ENCODE measurements at places on chromosomes 1 and 21. TPM values are rescaled to one million over a fixed set of nuclear protein-coding genes. Genes with fewer than 3 reads are reported as not detected.

Gene MFAP2
- 35.5 TPM for total RNA-seq

Gene TDRD5
- under 0.01 TPM for total RNA-seq

Gene ECE1
- total RNA-seq = 200 TPM

Gene DENND2C
- total RNA-seq = 1.2 TPM

Gene KIF14
- 3.6 TPM for total RNA-seq

Gene GPR25
- 0.48 TPM for total RNA-seq

Gene TCHH
- total RNA-seq = not detected

Gene ADORA3
- not detected for total RNA-seq

Gene LRRIQ3
- 0.91 TPM for total RNA-seq

Gene GJA8
- total RNA-seq = not detected

Gene TNNI3K
- total RNA-seq = not detected

Gene PGLYRP4
- total RNA-seq = not detected

Gene CLEC20A
- not detected for total RNA-seq

Gene NIBAN1
- 34.4 TPM for total RNA-seq

Gene DNAJC28
- 0.64 TPM for total RNA-seq

Gene SPATA6
- total RNA-seq = 6.4 TPM

Gene USP25
- 20.4 TPM for total RNA-seq

Gene TMCO2
- not detected for total RNA-seq

Gene LCE1F
- total RNA-seq = not detected

Gene HORMAD1
- total RNA-seq = not detected

Gene RGL1
- 21.4 TPM for total RNA-seq

Gene KRTAP6-3
- not detected for total RNA-seq

Gene PIGV
- 11.1 TPM for total RNA-seq

Gene DENND2D
- 3.5 TPM for total RNA-seq

Gene FCRL4
- not detected for total RNA-seq

Gene CFHR1
- not detected for total RNA-seq

Gene NTMT2
- not detected for total RNA-seq

Gene TIMM17A
- total RNA-seq = 62.6 TPM

Gene FABP3
- total RNA-seq = not detected

Measured in epithelial cell of alveolus of lung (primary cell).